Activated T-cell treated with anti-CD3 and anti-CD28 coated beads, Interleukin-2, amount 50 U/mL, for 1 hour (primary cell): ENCODE measurements at places on chromosomes 12 and 14.

- no peak for DNase-seq
These were observed 4.3 kb downstream of the CCDC196 start for GRCh38 chr14:66490143-66491111.

DNA sequence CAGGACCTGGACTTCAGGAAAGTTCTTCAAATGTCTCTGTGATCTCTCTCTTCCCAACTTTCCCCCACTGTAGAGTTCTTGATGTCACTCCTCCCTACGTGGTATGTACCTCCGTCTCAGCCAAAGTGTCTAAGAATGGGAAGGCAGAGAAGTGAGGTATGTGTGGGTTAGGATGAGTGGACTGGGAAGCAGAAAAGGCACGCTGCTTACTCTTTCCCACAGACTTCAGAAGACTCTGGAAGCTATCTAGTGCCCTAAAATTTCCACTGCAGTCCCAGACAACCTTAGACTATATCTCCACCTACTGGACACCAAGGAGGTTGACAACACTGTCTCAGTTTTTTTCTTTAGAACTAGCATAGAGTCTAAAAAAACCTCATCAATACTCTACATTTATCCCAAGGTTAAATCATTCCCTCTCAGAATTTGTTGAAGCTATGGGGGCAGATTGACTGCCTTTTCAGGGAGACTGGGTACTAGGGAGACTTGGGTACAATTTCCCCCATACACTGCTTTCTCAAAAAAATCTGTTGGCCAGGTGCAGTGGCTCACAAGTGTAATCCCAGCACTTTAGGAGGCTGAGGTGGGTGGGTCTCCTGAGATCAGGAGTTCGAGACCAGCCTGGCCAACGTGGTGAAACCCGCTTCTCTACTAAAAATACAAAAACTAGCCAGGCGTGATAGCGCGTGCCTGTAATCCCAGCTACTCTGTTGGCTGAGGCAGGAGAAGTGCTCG lies 20.6 kb upstream of the ITGA5 start:
- peak; percentile 38 for DNase-seq

GRCh38 chr12:64269161-64269560 lies 47.1 kb upstream of the KICS2 start:
- no peak for DNase-seq

DNA sequence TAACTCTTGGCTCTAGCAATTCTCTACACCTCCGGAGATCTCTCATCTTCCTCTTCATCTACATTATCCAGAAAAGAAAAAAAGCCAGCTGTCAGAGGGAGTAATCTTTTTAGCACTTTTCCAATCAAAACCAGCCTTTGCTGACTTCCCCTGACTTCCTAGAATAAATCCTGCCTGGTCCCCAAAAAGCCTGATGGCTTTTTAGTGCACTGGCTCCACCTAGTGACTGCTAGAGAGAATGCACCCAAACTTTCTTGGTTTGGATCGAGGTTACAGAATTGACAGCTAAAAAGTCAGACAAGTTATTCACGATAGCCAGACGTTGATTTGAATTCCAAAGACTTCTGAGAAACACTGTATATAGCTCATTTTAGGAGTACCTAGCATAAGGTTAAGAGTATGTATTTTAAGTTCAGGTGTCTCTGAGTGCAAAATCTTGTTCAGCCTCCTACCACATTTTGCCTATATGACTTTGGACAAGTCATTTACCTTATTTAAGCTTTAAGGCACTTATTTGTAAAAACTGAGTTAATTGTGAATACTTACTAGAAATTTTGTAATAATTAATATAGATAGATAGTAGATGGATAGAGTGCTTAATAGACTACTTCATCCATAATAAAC lies 185.7 kb upstream of the GRIN2B start:
- DNase-seq = no peak

DNA sequence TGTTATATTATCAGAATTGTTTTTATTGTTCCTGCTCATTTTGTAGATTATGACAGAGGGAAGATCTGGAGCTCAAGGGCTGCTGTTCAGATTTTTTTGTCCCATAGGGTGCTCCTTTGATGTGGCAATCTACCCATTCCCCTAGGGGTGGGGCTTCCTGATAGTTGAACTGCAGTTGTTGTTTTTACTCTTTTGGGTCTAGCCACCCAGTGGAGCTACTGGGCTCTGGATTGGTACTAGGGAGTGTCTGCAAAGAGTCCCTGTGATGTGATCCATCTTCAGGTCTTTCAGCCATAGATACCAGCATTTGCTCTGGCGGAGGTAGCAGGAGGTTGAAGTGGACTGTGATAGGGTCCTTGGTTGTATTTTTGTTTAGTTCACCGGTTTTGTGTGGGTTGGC lies 57.9 kb upstream of the SLCO1B1 start:
- DNase-seq = no peak

DNA sequence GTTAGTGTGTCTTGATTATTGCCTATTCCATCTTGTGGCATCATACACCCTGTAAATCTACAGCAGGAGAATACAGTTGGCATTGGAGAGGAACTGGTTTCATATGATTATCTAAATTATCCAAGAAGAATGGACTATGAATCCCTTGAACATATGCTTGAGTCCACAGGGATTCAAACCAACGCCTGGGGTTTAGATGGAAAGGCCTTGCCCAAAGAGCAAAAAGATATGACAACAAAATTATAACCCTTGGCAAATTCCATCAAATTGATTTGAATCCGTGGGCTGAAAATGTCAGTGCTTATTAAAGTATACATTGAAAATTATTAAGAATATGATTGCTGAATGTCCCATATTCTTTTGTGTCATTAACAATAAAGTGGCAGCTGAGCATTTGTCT lies 108.2 kb downstream of the PDE3A start:
- no peak for DNase-seq

- DNase-seq = no peak
These were observed 8.0 kb upstream of the WDR20 start for GRCh38 chr14:102131741-102132140.

DNA sequence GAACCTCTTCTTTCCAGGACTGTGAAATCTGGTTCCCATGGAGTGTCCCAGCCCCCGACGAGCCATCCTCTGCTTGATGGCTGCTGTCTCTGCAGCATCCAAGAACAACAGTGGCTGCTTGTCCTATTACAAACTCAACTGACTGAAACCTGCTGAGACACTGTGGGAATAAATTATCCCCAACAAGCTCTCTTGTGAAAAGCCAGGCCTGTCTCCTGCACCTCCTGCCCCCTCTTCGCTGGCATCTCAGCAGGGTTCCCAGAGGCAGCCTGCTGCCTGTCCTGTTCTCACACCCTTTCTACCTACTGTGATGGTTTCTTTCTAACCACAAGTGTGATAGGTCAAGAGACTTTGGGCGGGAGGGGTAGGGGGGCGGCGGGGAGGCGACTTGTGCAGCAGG lies 180.2 kb downstream of the TSPAN9 start:
- no peak for DNase-seq

DNA sequence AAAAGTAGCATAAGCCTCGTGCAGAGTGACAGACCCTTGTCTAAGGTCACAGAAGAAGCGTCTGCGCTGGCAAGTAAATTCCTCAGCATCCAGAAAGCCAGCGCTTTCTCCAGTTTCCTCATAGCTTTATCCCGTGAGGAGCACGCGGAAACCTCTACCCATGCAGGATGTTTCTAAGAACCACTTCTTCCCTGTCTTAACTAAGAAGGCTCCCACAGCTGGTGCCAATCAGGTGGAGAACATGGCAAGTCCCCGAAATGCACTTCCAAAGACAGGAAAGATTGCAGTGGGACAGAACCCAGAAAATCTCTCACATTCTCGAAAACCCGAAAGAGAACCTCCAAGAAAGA lies 968 bp upstream of the ARID4A start:
- no peak for DNase-seq

DNA sequence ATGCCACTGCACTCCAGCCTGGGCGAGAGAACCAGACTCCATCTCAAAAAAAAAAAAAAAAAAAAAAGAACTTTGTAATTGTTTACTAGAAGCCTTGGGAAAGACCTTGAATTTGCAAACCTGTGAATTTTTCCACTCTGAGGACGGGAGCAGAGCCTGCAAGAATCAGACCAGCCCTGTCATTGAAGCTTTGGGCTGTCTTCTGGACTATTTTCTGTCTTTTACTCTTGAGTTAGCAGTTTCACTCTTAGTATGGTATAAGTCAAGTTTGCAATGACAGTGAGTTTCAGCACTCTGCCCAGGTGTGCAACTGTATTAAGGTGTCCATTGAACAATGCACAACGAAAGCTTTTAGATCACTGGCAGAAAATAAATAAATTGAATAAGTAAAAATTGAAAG lies 81.4 kb upstream of the KRAS start:
- no peak for DNase-seq

- DNase-seq = no peak
These were observed 137.7 kb upstream of the NEDD1 start for GRCh38 chr12:96769400-96769799.

GRCh38 chr12:32841061-32841460 lies 55.5 kb downstream of the PKP2 start:
- no peak for DNase-seq

GRCh38 chr14:104794631-104794992 lies 936 bp downstream of the AKT1 start:
- no peak for DNase-seq

DNA sequence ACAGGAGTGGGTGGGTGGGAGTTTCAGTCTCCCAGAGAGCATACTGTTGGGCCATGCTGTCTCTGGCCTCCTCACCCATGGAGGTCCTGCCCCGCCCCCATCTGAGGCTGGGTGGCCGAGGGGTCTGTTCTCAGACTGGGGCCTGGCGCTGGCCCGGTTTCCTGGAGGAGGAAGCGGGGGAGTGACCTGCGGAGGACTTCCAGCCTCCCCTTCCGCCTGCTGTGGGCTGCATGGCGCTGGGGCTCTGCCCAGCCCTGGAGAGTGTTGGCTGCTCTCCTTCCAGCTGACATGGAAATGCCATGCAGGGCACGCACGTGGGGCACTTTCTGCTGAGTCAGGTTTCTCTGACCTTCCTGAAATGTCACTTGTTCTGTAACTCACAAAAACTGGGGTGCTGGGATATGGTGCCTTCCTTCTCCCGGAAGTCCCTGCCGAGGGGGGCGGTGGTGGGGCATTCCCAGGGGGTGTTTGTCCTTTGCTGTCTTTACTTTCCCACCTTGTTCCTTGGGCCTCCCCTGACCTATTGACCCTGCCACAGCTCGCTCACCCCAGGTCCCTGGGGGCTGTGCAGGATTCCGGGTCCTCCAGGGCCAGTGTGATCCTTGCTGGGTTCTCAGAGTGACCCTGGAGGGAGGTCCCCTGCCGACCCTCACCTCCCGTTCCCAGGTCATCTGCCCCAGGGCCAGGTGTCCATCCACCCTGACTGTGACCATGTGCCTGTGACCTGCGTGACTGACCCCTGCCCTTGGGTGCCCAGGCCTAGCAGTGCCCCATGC lies 23.6 kb downstream of the PACS2 start:
- no peak for DNase-seq

DNA sequence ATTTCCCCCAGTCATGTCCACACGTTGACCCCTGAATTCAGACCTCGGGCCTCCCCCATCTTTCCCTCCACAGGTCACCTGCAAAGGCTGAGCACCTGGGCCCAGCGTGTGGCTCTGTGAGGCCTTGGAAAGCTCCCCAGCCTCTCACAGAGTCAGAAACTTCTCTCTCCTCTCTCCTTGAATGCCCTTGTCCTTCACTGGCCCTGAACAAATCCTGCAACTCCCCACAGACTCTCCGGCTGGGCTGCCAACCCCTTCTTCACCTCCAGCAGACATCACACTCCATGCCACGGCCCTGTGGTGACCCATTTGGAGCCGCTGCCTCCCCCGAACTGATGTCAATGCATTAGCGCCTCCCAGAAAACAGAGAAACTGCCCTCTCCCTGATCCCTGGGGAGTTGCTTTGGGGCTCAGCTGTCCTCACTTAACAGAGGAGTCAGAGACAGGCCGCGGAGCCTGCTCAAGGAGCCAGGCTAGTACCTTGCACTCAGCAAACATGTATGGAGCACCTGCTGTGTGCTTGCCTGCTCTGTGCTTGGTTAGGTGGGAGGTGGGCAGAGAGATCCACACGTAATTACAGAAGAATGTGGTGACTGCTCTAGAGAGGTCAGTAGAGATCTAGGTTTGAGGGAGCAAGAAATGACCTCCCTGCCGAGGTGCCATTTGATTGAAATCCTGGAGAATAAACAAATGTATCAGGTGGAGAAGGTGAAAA lies 99.2 kb upstream of the PWP1 start:
- no peak for DNase-seq
